ENCODE measurements at places on chromosomes 11 and 22.

GRCh38 chr11:11709447-11710239 lies 87.8 kb upstream of the GALNT18 start:
- H3K27me3 ChIP-seq: no peaks in the 10 kb centered on the region
- DNase-seq: no peak
- H3K4me3 ChIP-seq: no peak overlapping the region
- no peaks in the 10 kb centered on the region for H3K36me3 ChIP-seq
- H3K4me1 ChIP-seq: peaks cover 7% of the 10 kb centered on the region

GRCh38 chr11:76671237-76671592 lies 668 bp upstream of the LRRC32 start:
- H3K4me1 ChIP-seq: no peaks in the 10 kb centered on the region
- H3K36me3 ChIP-seq: no peaks in the 10 kb centered on the region
- peaks cover 35% of the 10 kb centered on the region for H3K27me3 ChIP-seq
- no peak overlapping the region for H3K4me3 ChIP-seq

DNA sequence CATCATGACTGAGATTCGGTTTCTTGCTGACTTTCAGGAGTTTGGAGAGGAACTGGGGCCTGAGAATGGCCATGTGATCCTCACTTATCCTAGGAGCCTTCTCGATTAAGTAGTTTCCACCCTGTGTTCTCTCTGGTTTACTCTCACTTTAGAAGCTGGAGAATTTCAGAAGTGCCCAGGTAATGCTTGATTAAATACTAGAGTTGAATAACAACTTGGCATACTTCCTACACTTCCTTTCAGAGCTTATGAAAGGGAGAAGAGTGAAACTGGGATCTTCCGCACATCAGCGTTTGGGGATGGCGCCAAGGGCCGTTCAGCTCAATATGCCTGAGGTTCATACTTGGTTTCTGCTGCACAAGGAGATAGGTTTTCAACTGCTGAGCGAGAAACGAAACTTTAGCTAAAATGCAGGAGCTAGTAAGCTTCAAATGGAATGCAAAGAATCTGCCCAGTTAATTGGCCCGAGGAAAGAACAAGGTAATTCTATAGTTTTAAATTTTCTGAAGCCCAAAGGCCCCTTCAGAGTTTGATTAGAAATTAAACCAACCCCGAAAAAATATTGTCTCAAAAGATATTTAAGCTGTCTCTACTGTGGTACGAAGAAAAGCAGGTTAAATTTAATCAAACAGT lies 823 bp upstream of the MUC15 start:
- H3K27me3 ChIP-seq: no peaks in the 10 kb centered on the region
- DNase-seq: no peak
- no peaks in the 10 kb centered on the region for H3K36me3 ChIP-seq
- peak overlapping the region; percentile 62 for H3K27ac ChIP-seq
- no peak overlapping the region for H3K4me3 ChIP-seq
- peaks cover 20% of the 10 kb centered on the region for H3K4me1 ChIP-seq

- no peak for DNase-seq
- no peaks in the 10 kb centered on the region for H3K36me3 ChIP-seq
- no peaks in the 10 kb centered on the region for H3K27me3 ChIP-seq
- no peaks in the 10 kb centered on the region for H3K4me1 ChIP-seq
Observed at GRCh38 chr11:75896843-75897419, 81.9 kb downstream of the UVRAG start.

- H3K27ac ChIP-seq: no peak overlapping the region
- no peak overlapping the region for H3K4me3 ChIP-seq
- H3K27me3 ChIP-seq: no peaks in the 10 kb centered on the region
- DNase-seq: no peak
- H3K4me1 ChIP-seq: no peaks in the 10 kb centered on the region
Observed at GRCh38 chr11:6270584-6271246, 11.1 kb downstream of the CCKBR start.

DNA sequence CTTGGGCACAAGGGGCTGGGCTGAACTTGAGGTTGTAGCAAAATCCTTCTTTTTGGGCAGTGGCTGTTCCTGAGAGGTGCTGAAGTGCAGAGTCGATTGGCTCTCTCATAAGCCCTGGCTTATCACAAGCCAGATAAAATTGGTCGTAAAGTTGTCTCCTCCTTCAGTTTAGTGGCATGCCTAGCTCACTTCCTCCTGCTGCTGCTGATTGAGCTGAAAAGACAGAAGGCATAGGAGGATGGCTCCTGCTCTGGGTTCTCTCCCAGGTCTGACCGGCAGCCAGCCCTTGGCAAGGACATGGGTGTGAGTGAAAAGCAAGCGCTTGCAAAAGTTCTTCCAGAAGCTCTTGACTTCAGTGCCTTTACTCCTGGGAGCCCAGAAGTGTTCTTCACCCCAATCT lies 83.9 kb downstream of the LDLRAD3 start:
- no peaks in the 10 kb centered on the region for H3K27me3 ChIP-seq
- no peak overlapping the region for H3K27ac ChIP-seq
- DNase-seq: no peak
- no peak overlapping the region for H3K4me3 ChIP-seq

- no peak overlapping the region for H3K27ac ChIP-seq
- H3K27me3 ChIP-seq: no peaks in the 10 kb centered on the region
- H3K4me1 ChIP-seq: no peaks in the 10 kb centered on the region
- H3K4me3 ChIP-seq: no peak overlapping the region
- no peak for DNase-seq
Observed at GRCh38 chr22:29060251-29060869, 1.3 kb downstream of the C22orf31 start.

DNA sequence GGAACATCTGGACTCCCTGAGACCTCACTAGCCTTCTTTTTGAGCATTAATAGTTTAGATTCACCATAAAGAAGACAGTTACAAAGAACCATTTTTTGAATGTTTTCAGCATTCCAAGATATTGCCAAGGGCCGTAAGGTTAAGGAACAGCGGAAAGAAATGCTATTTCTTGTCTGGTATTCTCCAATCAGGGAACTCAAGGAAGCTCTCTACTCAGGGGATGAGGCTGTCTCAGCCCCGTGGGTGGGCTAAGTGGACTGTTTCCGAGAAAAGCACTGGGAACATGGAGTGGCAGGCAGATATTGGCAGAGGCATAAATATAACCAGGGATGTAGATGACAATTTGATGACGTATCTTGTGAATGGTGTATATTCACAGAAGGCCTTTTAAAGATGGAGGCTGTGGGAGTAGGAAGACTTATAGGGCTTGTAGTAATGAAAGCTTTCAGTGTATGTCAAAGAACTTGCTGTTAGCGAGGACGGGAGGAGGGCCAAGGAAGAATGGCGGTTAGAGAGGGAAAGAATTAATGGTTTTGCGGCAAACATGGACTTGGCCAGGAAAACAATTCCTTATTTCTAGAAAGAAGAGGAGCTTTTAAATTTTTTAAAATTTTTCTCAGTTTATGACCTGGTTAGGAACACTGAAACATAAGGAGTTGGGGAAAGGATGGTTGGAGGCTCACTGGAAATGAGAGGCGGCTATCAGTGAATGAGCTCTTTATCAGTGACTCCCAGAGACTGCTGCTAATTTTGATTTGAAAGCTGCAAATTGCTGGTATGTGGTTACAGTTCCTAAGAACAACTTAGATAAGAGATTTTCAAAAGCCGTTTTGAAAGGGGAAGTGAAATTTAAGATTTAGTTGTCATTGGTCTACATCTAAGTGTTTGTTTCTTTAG lies 64.6 kb downstream of the ST3GAL4 start:
- H3K36me3 ChIP-seq: no peaks in the 10 kb centered on the region
- DNase-seq: no peak
- no peak overlapping the region for H3K27ac ChIP-seq
- H3K27me3 ChIP-seq: no peaks in the 10 kb centered on the region
- H3K4me3 ChIP-seq: no peak overlapping the region

GRCh38 chr11:57515332-57516060 lies at the start of gene SLC43A1:
Gene SLC43A1 (minus strand): TSS chr11:57515702. CDS start chr11:57514111, 1,591 bp downstream.
- H3K4me1 ChIP-seq: peaks cover 4% of the 10 kb centered on the region
- peaks cover 23% of the 10 kb centered on the region for H3K27me3 ChIP-seq
- no peak within 1 kb of the TSS for H3K27ac ChIP-seq
- DNase-seq: no peak
- H3K4me3 ChIP-seq: peak within 1 kb of the TSS; percentile 78

GRCh38 chr11:111417766-111418435 lies 38.8 kb upstream of the POU2AF1 start:
- no peak overlapping the region for H3K4me3 ChIP-seq
- H3K27me3 ChIP-seq: peaks cover 6% of the 10 kb centered on the region
- no peak overlapping the region for H3K27ac ChIP-seq
- DNase-seq: no peak

DNA sequence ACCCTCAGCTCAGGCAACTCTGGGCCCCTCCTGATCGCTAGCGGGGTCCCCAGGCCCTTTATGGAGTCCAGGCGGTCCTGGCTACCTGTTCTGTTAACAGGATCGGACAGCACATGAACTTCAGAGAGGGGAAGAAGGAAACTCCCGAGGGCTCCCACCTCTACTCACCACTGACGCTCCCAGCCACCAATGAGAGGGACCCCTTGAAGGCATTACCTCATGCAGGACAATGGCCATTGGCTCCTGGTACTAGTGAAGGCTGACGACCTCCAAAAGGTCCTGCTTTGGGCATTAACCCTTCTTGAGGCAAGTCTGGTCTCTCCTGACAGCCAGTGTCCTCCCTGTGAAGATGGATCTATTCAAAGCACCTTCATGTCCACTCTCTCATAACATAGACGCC lies 71.5 kb upstream of the LMO1 start:
- peaks cover 26% of the 10 kb centered on the region for H3K4me1 ChIP-seq
- no peaks in the 10 kb centered on the region for H3K36me3 ChIP-seq
- DNase-seq: no peak
- H3K27ac ChIP-seq: no peak overlapping the region

DNA sequence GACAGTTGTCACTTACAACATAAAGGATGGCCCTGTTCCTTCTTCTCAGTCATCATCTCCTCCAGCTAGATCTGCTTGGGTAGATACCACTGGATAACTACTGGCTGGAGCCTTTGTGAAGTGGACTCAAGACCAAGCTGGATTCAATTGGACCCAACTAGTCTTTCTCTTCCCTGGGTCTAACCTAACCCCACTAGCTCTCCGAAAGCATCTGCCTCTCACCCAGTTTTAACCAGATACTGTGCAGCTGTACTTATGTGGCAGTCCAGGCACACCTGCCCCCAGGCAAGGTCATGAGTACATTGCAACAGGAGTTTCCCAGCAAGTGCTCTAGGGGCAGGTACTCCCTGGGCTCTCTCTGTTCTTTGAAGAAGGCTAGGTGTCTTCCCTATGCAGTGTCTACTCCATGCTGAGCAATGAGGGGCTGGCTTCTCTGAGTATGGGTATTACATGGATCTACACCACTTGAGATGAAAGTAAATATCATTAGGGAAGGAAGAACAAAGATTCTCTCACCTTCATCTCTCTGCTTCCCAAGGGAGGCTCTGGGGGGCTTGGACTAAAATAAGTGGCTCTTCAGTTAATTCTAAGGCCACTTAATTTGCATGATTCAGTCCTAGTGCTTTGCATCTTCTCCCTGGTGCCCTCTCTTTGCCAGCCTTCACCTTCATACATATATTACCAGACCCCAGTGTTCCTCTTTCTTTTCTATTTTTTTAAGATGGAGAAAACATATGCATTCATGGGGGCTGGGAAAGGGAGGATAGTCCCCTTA lies 236.1 kb downstream of the NXPE2 start:
- H3K4me1 ChIP-seq: no peaks in the 10 kb centered on the region
- H3K36me3 ChIP-seq: no peaks in the 10 kb centered on the region
- no peaks in the 10 kb centered on the region for H3K27me3 ChIP-seq
- H3K27ac ChIP-seq: no peak overlapping the region
- DNase-seq: no peak

GRCh38 chr11:128415539-128415938 lies 171.8 kb downstream of the ETS1 start:
- no peak overlapping the region for H3K27ac ChIP-seq
- no peaks in the 10 kb centered on the region for H3K27me3 ChIP-seq
- no peak overlapping the region for H3K4me3 ChIP-seq
- no peaks in the 10 kb centered on the region for H3K4me1 ChIP-seq
- H3K36me3 ChIP-seq: no peaks in the 10 kb centered on the region

- H3K27me3 ChIP-seq: no peaks in the 10 kb centered on the region
- peak overlapping the region; percentile 27 for H3K27ac ChIP-seq
- peaks cover 39% of the 10 kb centered on the region for H3K4me1 ChIP-seq
- H3K4me3 ChIP-seq: no peak overlapping the region
Observed at GRCh38 chr11:70124321-70125000, 46.3 kb downstream of the ANO1 start.

- H3K4me3 ChIP-seq: no peak overlapping the region
- H3K27me3 ChIP-seq: no peaks in the 10 kb centered on the region
- H3K27ac ChIP-seq: no peak overlapping the region
- H3K36me3 ChIP-seq: no peaks in the 10 kb centered on the region
- no peak for DNase-seq
Observed at GRCh38 chr22:36884349-36885158, 23.7 kb downstream of the NCF4 start.

GRCh38 chr11:95363708-95364107 lies 132.7 kb upstream of the SESN3 start:
- peaks cover 35% of the 10 kb centered on the region for H3K4me1 ChIP-seq
- no peak overlapping the region for H3K4me3 ChIP-seq
- H3K27me3 ChIP-seq: no peaks in the 10 kb centered on the region
- H3K36me3 ChIP-seq: no peaks in the 10 kb centered on the region
- no peak overlapping the region for H3K27ac ChIP-seq

DNA sequence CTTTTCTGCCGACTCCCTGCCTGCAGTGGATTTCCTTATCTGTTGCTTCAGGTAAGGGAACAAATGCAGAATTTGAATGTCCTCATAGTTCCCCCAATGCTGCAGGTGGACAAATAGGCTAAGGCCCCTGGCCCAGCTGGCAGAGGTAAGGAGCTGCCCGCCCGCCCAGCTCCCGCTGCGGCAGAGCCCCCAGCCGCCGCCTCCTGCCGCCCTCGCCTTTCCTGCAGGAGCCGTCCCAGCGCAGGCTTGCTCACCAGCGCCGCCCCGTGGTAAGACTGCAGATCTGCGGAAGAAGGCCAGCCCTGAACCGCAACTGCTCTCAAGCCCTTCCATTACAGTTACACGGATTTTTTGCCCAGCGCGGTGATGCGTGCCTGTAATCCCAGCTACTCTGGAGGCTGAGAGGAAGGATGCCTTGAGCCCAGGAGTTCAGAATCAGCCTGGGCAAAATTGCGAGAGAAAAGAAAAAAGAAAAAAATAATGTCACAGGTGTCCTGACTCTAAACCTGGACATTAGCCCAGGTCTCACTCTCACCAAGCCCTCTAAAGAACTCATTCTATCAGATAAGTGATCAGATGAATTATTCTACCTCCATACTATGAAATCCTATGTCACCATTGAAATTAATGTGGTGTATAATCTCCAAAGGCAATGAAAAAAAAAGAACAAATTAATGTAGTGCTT lies 51.2 kb upstream of the EMID1 start:
- no peaks in the 10 kb centered on the region for H3K4me1 ChIP-seq
- no peaks in the 10 kb centered on the region for H3K36me3 ChIP-seq
- H3K27me3 ChIP-seq: no peaks in the 10 kb centered on the region
- H3K4me3 ChIP-seq: no peak overlapping the region
- no peak overlapping the region for H3K27ac ChIP-seq
